BJ (cell line): ENCODE measurements at places on chromosomes 4 and X. TPM values are rescaled to one million over a fixed set of nuclear protein-coding genes. Genes with fewer than 3 reads are reported as not detected.

The DKK2 gene
- polyA plus RNA-seq: 0.25 and 0.37 TPM in 2 replicates

DNA sequence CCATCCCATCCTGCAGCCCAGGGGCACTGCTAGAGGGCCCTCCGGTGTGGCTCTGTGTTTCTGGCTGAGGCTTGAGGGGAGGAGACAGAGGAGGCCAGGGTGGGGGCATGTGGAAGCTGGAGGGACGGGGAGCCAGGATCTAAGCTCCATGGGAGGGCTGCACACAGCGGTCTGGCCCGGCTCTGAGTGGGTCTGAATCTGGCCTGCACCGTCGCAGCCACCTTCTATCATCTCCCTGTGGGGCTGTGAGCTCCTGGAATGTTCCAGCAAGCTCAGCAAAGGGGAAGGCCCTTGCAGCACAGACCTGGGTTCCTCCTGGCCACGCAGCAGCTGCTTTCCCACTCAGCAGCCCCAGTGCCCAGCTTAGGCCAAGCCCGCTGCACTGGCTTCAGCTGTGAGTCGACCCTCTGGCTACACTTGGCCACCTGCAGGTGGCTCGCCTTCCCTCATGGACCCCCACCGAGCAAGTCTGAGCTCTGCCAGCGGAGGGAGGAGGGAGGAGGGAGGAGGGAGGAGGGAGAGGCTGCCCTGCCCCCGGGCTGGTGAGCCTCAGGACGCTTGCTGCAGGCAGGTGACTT, 5.3 kb downstream of the NKX1-1 start:
- no peak for DNase-seq

DNA sequence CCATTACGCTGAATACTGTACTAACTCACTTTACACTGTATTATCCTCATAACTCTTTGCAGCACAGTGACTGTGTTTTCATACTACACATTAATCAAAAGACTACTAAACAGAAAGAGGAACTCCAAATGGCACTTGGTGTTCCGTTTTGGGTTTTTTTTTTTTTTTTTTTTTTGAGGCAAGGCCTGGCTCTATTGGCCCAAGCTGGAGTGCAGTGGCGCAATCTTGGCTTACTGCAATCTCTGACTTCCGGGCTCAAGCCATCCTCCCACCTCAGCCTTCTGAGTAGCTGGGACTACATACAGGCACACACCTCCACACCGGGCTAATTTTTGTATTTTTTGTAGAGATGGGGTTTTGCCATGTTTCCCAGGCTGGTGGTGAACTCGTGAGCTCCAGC, 10.7 kb downstream of the KLHL8 start:
- no peak for DNase-seq

- no peak for DNase-seq
Observed at GRCh38 chr4:185744488-185744862, 67.5 kb downstream of the SORBS2 start.

- no peak for DNase-seq
Observed at GRCh38 chr4:6768539-6768905, 14.0 kb upstream of the KIAA0232 start.

The FGF2 gene
- polyA plus RNA-seq: 72.7 and 192 TPM in 2 replicates

The CENPU gene
- 3.0 and 7.3 TPM in 2 replicates for polyA plus RNA-seq

The GLUD2 gene
- 1.6 and 1.8 TPM in 2 replicates for polyA plus RNA-seq

DNA sequence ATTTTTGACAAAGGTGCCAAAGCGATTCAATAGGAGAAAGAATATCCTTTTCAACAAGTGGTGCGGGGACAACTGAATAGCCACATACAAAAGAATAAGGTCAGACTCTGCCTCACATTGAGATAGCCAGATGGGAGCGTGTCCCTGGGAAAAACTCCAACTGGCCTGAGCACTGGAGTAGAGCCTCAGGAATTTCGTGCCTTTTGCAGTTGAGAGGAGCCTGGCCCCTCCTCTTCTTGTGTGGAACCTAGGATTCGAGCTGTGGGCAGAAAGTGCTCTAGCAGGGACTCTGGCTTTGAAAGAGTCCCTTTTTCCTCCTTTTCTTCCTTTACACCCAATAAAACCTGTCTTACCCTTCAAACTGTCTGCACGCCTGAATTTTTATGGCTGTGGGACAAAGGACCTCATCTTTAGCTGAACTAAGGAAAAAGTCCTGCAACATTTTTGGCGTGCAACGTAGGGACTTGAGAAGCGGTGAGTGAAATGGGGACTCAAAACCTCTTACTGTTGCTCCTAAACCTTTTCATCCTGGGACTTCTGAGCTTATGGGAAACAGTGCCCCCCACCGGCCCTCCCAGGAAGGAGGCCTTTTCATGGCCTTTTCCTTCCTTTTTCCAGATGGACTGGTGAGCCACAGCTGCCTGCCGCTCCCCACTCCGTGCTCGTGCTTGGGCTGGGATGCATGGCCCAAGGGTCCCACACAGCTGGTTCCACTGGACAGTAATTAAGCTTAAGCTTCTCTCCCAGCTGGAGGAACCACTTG, 68.6 kb downstream of the BMP15 start:
- DNase-seq: no peak

The WNK3 gene
- polyA plus RNA-seq: 0.06 and 0.12 TPM in 2 replicates

DNA sequence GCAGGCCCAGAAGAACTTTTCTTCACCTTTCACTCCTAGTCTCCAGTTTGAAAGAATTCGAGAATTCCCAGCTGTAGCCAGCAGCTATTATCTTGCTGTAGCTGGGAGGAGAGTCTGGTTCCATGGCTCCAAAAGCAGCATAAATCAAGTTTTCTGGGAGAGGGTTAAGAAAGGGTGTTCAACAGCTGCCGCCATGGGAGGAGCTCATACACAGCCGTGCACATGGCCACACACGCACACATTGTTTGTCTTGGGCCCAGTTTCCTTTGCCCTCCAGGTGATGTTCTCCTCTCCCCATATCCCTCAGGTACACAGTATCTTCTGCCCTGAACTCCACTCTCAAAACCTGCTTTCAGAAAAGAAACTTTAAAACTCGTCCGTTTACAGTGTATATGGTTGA, 4.1 kb upstream of the GPC3 start:
- DNase-seq: no peak

The ARX gene
- not detected in 2 replicates for polyA plus RNA-seq

- no peak for DNase-seq
Observed at GRCh38 chr4:94880956-94881355, 123.2 kb downstream of the BMPR1B start.

DNA sequence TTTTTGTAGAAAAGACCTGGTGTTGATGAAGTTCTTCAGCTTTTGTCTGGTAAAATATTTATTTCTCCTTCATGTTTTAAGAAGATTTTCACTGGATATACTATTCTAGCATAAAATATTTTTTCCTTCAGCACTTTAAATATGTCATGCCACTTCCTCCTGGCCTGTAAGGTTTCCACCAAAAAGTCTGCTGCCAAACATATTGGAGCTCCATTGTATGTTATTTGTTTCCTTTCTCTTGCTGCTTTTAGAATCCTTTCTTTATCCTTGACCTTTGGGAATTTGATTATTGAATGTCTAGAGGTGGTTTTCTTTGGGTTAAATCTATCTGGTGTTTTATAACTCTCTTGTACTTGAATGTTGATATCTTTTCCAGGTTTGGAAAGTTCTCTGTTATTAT, 35.6 kb upstream of the NMU start:
- no peak for DNase-seq

DNA sequence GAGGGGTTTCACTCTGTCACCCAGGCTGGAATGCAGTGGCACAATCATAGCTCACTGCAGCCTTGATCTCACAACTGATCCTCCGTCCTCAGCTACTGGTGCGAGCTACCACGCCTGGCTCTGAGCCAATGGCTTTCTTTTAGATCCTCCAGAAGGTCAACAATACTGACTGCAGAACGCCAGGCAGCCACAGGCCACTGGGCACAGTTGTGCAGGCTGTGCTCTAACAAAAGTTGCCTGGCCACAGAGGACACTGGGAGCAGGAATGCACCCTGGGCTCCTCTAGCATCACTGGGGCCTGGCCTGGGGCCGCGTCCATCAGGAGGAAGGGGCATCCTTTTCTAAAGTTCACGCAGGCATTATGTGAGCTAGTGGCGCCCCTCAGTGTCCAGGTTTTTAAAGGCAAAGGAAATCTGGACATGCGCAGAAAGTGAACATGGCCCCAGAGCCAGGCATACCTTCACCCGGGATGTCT, 14.9 kb upstream of the PORCN start:
- no peak for DNase-seq

- no peak for DNase-seq
Observed at GRCh38 chrX:48578661-48579128, 4.4 kb downstream of the RBM3 start.

DNA sequence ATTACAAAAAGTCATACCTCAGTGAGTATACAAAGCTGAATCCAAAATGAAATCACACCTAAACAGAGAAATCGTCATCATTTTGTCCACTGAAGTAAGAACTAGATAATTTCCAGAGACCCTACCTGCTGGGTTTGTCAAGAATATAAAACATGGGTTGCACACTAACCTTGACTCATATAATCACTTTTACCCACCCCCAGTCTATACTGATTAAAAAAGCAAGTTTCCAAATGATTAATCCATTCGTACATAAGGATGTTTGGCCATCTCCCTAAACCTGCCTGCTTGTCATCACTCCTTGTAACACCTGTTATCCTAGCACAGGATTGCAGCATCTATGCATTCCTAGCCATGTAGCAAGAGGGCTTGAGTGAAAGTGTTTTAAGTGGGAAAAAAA, 4.7 kb downstream of the RAP2C start:
- no peak for DNase-seq

DNA sequence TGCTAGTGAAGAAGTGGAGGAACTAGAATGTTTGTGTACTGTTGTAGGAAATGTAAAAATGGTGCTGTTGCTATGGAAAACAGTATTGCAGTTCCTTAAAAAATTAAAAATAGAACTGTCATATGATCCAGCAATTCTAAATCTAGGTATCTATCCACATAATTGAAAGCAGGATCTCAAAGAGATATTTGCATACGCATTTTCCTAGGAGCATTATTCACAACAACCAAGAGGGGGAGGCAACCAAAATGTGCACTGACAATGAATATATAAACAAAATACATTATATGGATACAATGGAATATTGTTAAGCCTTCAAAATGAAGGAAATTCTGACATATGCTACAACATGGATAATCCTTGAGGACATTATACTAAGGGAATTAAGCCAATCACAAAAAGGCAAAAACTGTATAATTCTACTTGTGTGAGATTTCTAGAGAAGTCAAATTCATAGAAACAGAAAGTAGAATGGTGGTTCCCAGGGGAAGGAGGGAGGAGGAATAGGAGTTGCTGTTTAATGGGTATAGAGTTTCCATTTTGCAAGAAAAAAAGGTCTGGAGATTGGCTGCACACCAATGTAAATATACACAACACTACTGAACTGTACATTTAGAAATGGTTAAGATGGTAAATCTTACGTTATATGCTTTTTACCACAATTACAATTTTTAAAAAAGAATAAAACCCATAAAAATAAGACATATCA, 35.6 kb upstream of the KCNE5 start:
- DNase-seq: no peak

DNA sequence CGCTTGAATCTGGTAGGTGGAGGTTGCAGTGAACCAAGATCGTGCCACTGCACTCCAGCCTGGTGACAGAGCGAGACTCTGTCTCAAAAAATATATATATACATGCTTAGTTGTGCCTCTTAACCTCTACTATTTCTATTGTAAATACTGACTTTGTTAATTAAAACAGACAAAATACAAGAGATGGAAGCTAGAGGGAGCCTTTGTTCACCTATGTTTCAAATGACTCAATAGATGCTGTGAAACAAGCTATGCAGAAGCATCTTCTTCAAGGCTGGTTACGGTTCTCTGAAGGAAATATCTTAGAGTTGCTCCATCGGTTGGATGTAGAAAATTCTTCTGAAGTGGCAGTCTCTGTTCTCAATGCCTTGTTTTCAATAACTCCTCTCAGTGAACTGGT, 6.2 kb downstream of the NCAPG start:
- peak; percentile 37 for DNase-seq

The PRR32 gene
- not detected in 2 replicates for polyA plus RNA-seq

GRCh38 chr4:74503580-74503979, 58.6 kb downstream of the AREG start:
- DNase-seq: no peak

The HERC5 gene
- 0.05 and 0.20 TPM in 2 replicates for polyA plus RNA-seq

GRCh38 chr4:84677995-84678394, 95.1 kb downstream of the CDS1 start:
- DNase-seq: no peak

The TENM3 gene
- 9.2 and 10.8 TPM in 2 replicates for polyA plus RNA-seq

GRCh38 chrX:30982467-30982866, 89.4 kb downstream of the FTHL17 start:
- no peak for DNase-seq

The LEF1 gene
- polyA plus RNA-seq: 2.6 and 2.7 TPM in 2 replicates

The BEND2 gene
- polyA plus RNA-seq: not detected in 2 replicates

- no peak for DNase-seq
Observed at GRCh38 chr4:116531870-116532269, 553.5 kb downstream of the TRAM1L1 start.
